Stimulated activated CD4-positive, alpha-beta T cell treated with anti-CD3 and anti-CD28 coated beads, Interleukin-15, amount 100 ng/mL, for 1 hour (primary cell): ENCODE measurements at places on chromosomes 12 and 14.

- DNase-seq: no peak
These were observed 8.5 kb downstream of the FBXW8 start for GRCh38 chr12:116919247-116919661.

- DNase-seq: no peak
These were observed 32.5 kb downstream of the PACS2 start for GRCh38 chr14:105346876-105347586.

DNA sequence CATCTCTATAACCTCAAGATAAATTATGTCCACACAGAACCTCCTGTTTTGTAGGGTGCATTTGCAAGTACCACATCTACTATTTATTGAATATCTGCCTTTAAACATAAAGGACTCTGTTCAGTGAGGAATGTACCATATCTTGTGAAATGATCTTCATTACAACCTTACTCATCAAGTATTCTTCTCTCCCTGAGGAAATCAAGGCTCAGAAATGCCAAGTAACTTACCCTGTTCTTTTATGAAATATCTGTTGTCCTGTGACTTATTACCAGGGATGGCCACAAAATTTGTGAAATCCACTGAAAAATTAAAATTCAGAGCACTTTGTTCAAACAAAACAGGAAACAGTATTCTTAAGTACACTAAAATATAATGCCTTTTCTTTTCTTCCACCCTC is 366.7 kb downstream of the GALC start:
- no peak for DNase-seq

DNA sequence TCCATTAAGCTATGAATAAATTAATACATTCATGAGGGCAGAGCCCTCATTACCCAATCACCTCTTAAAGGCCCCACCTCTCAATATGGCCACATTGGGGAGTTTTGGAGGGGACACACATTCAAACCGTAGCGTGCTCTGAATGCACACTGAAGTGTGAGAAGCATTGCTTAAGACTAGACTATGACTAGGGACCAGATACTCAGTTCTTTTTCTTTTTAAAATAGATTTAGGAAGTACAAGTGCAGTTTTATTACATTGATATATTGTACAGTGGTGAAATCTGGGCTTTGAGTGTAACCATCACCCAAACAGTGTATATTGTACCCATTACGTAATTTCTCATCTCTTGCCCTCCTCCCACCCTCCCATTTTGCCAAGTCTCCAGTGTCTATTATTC is 21.0 kb upstream of the JDP2 start:
- DNase-seq: no peak

DNA sequence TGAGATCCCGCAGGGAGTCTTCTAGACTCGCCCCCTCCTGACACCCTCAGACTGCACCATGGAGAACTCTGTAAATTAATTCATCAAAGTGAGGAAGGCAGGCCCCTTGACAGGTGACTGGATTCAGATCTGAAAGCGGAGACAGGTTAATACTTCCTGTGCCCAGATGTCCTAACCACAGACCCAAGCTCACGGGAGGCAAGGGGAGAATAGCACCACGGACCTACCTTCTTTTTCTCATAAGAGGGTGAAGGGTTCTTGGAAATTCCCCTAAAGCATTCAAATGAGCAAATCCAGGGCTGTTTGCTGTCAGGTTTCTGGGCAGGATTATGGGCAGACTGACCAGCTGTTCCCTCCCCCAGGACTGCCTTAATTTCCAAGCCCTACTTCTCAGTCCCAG is 170.0 kb downstream of the ZFP36L1 start:
- DNase-seq: no peak

DNA sequence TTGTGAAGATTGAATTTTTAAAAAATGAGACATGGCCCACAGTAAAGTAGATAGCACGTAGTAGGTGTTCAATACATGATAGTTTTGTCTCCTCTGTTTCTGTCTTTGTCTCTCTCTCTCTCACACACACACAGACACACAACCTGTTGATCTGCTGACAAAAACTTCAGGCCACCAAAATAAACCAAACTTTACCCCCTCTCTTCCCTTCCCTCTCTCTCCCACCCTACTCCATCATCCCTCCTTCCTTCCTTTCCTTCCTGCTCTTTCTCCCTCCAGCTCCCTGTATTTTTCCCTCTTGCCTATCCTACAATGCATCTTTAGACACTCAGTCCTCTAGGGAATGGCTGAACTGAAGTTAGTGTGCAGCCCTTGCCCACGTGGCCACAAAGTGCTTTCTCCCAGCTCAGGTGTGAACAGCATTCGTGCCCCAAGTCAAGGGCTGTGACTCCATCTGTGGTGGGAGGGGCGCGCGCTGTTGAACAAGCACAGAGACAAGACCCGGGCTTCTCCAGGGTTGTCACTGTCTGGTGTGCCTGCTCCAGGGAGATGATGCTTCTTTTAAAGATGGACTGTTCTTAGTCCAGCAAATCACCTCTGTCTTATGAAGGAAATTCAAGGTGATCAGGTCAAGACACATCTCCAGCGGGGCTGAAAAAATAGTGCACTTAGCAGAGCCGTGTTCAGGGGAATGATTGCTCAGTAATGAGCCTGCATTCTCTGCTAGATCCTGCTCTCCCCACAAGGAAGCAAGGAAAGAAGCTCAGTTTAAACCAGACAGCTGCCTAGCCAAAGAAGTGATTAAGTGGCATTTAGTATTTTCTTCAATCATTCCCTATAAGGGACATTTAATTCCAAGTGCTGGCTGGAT is 75.3 kb downstream of the WSCD2 start:
- no peak for DNase-seq

GRCh38 chr14:104678346-104678745 is 11.1 kb upstream of the INF2 start:
- DNase-seq: no peak

DNA sequence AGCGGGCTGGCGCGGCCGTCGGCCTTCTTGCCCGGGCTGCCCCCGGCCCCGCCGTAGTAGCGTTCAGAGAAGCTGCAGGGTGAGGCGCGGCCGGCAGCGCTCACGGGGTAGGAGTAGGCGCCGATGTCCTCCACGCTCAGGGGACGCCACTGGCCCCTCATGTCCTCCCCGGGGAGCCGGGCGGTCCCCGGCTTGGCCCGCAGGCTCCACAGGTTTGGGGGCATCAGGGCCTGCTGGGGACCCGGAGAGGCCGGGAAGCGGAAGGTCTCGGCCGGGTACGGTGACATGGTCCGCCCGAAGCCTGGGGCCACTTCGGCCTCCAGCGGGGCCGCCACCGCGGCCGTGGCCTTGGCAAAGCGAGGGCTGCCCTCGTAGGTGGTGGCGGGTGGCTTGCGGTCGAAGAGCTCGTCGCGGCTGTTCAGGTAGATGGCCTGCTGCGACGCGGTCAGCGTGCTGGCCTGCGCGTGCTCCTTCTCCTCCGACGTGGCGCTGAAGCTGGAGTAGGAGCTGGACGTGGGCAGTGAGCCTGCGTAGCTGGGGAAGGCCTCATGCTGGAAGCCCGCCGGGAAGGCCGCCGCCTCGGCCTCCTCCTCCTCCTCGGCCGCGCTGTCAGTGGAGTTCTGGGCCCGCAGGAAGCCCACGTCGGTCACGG is 48.7 kb downstream of the BEGAIN start:
- no peak for DNase-seq

GRCh38 chr14:88010331-88010730 is 5.4 kb downstream of the GPR65 start:
- DNase-seq: no peak
